Small intestine (tissue), 16 donors: ENCODE measurements at places on chromosomes 5 and 9. TPM values are rescaled to one million over a fixed set of nuclear protein-coding genes. Genes with fewer than 3 reads are reported as not detected.

The C1QTNF2 gene
- 0.27 TPM for polyA plus RNA-seq

DNA sequence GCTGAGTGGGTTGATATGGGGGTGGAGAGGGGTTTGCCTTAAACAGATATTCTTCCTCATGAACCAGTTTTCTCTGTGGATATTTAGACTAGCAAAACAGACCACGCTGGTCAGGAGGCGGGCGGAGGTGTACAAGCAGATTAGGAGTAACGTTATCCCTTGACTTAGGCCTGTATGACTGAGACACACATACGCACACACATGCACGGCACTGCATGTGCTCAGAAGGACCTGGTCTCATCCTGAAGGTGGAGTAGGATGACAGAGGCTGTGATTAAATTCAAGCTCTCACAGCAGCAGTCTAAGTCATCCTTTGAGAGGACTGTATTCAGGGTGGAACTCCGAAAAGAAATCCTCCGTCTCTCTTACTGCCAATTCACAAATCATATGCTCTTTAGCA, 209.7 kb downstream of the DIRAS2 start:
- DNase-seq: no peak

The LEAP2 gene
- polyA plus RNA-seq: 9.5 TPM

The PIK3R1 gene
- polyA plus RNA-seq: 31.1 TPM

- no peak for DNase-seq
These were observed 192.7 kb upstream of the IER5L start for GRCh38 chr9:129370770-129371169.

DNA sequence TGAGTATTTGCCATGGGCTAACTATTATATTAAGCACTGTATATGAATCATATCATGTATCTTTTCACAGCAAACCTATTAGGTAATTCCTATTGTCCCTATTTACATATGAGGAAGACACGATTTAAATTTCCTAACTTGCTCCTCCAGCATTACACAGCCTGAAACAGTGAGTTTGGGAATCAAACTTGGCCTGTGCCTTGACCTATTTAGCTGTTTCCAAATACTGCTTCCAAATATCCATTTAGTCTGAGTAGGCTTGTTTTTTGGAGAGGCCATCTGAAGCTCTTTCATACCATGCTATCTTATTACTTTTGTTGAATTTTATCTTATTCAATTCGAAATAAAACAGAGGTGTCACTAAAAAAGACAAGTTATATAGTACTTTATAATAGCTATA, 447.3 kb upstream of the MPDZ start:
- DNase-seq: no peak

The SURF2 gene
- 15.3 TPM for polyA plus RNA-seq

DNA sequence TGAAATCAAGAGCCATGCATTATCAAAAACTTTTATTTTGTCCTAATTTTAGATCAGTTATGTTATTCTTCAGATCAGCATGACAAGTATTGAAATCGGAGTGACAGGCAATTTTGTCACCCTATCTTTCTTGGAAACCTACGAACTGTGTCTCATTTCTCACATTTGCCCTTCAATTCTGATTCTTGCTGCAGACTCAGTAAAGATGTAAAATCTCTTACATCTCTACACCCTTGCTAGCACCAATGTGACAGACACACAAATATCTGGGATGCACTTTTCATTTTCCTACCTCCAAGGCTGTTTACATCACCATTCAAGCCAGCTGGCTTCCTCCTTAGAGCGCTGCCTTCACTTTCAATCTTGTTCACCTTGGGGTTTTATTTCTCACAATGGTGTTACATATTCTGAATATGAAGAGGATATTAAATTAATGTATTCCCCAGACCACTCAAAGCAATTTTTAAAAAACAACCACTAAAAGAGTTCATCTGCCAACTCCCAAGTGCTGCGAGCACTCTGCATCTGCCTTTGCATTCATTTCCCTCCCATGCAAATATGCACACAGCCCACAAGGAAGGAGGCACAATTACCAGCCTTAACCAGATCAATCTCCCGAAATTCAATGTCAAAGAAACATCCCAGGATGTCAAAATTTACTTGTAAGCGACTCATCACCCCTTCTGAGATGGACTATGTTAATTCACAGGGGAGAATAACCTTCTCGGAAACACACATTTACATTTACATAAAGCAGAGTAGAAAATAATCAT, 164.3 kb downstream of the ENC1 start:
- no peak for DNase-seq

The TLX3 gene
- polyA plus RNA-seq: not detected

The PCDHGB5 gene
- not detected for polyA plus RNA-seq

The PCDHGA9 gene
- polyA plus RNA-seq: not detected

DNA sequence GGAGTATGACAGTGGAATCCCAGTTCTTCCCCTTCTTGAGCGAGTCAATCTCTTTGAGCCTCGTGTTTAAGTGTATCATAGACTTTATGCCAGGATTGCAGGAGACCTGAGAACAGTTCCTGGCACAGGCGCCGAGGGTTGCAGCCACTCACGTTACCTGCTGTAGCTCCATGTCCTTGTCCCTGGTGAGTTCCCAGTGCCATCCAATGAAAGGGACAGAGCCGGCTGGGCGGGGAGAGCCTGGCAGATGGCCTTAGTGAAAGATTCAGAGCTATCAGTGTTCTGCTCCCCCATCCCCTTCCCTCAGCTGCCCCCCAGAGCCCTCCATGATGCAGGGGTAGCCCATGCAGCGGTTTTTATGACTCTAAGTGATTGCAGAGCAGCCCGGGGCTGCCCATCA, 554.0 kb downstream of the BNC2 start:
- DNase-seq: no peak

DNA sequence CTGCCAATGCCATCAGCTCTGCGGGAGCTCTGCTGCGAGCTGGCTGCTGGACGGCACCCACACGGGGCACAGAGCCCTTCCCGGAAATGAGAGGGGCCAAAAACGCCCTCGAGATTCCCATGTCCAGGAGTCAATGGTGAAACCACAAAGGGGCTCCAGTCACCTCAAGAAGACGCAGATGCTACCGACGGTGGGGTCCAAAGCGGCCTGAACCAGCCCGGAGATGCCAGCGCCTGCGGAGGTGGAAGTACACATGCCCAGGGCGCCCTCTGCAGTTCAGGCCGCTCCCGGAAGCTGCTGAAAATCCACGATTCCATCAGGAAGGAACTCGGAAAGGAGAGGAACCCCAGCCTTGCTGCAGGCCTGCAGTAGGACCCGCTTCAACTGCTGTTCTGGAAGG, 82.4 kb upstream of the SELENOP start:
- DNase-seq: no peak

The LYRM7 gene
- 7.4 TPM for polyA plus RNA-seq

The RAD23B gene
- 50.8 TPM for polyA plus RNA-seq
